ENCODE measurements at places on chromosomes 16 and 17.

DNA sequence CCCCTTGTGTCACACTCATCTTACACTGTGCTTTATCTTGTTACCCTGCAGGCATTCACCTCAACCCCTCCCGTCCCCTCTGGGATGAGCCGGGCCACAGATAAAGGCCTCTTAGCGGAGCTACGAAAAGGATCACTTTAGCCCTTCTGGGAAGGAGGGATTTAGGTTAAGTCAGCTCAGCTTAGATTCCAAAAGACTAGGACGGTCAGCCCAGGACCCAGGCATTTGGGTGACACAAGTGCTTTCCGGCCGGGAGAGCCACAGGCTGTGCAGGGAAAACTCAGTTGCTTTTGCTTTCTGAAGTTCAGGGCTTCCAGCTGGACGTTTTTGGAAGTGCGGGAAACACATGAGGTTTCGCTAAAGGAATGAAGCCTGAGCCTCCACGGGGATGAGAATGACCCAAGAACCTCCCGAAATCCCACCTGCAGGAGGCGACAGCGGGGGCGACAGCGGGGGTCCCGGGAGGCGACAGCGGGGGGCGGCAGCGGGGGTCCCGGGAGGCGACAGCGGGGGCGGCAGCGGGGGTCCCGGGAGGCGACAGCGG lies 11.6 kb upstream of the METRNL start:
- DNase-seq = no peak

- no peak for DNase-seq
These were observed 28.3 kb downstream of the PRDM7 start for GRCh38 chr16:90048737-90049330.

GRCh38 chr16:48246066-48246465 lies 1.3 kb downstream of the ABCC11 start:
- no peak for DNase-seq

GRCh38 chr16:55325080-55325447 lies 1.1 kb downstream of the IRX6 start:
- no peak for DNase-seq

GRCh38 chr16:68265078-68265920 lies 973 bp downstream of the SLC7A6 start:
- DNase-seq = peak; percentile 45

DNA sequence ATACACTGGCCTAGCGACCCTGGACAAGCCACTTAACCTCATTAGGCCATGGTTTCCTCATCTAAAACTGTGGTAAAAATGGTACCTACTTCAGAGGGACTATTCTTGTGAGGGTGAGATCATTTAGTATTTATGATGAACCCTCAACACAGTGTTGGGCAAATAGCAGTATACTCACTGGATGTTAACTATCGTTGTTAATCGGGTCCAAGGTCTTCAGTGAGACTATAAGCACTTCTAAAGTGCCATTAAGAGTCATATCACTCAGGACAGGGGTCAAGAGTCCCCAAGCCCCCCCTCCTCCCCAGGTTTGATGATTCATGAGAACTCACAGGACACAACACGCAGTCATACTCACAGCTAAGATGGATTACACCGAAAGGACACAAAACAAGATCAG lies 11.0 kb downstream of the TK2 start:
- no peak for DNase-seq

DNA sequence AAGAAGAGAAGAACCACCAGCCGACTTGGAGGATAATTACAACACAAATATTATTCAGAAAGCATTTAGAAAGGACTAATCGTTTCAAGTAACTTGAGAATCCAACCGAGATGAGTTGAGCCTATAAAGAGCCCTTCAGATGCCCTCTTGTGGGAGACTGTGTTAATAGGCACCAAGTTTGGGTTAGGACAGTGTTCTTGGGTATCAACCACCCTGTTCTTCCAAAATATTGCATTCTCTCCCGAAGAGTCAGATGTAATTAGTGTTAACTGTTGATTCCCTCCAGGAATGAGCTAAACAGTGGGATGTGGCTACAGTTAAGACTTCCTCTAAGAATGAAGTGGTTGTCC lies 87.8 kb upstream of the NOL11 start:
- peak; percentile 73 for DNase-seq

GRCh38 chr17:12296209-12296625 lies 275.5 kb downstream of the MAP2K4 start:
- no peak for DNase-seq

- no peak for DNase-seq
These were observed 32.8 kb downstream of the IRF8 start for GRCh38 chr16:85931596-85932402.

GRCh38 chr16:58638148-58639036 lies 8.8 kb upstream of the CNOT1 start:
- peak; percentile 82 for DNase-seq

- DNase-seq = no peak
These were observed 2.8 kb downstream of the CCT6B start for GRCh38 chr17:34958438-34958837.

GRCh38 chr17:46964315-46965265 lies 14.5 kb downstream of the RPRML start:
- no peak for DNase-seq

- DNase-seq = no peak
These were observed 2.8 kb downstream of the CDIPT start for GRCh38 chr16:29860218-29860617.

GRCh38 chr16:67760206-67760955 lies 41.3 kb upstream of the GFOD2 start:
- DNase-seq = no peak

- no peak for DNase-seq
These were observed 29.7 kb downstream of the MYO15A start for GRCh38 chr17:18138065-18138749.

Data from stromal cell of bone marrow (primary cell).